ENCODE measurements at places on chromosomes 12 and 14.
A peak's percentile ranks its signal among the peaks of the same experiment; 100 is the strongest.

DNA sequence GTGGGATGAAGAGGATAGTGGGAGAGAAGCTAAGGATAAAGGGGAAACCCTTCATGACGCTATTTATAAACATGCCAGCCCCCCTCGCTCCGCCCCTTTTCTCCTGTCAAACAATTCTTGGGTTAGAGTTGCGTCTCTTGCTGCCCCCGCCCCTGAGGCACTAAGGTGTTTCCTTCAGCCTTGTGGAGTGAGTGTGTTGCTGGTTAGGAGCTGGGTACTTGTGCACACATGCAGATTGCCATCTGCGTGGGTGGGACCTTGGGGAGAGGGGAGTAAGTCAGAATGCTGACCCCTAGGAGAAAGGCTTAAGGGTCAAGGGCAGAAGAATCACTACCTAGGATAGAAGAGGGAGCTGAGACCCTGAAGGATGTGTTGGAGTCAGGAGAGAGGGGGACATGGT, 5.4 kb downstream of the FOXJ2 start:
- no peaks in the 10 kb centered on the region for H3K27me3 ChIP-seq
- peaks cover 69% of the 10 kb centered on the region for H3K4me1 ChIP-seq
- H3K4me3 ChIP-seq: peak overlapping the region; percentile 61

GRCh38 chr12:123097561-123098084, 53.3 kb downstream of the PITPNM2 start:
- no peak overlapping the region for H3K4me3 ChIP-seq
- H3K36me3 ChIP-seq: no peaks in the 10 kb centered on the region
- H3K4me1 ChIP-seq: peaks cover 30% of the 10 kb centered on the region
- no peak overlapping the region for H3K27ac ChIP-seq
- no peak for DNase-seq
- no peaks in the 10 kb centered on the region for H3K27me3 ChIP-seq

GRCh38 chr12:56221232-56221756, 428 bp downstream of the RNF41 start:
- H3K27ac ChIP-seq: peak overlapping the region; percentile 100
- no peaks in the 10 kb centered on the region for H3K36me3 ChIP-seq
- no peaks in the 10 kb centered on the region for H3K27me3 ChIP-seq
- H3K4me3 ChIP-seq: peak overlapping the region; percentile 97

DNA sequence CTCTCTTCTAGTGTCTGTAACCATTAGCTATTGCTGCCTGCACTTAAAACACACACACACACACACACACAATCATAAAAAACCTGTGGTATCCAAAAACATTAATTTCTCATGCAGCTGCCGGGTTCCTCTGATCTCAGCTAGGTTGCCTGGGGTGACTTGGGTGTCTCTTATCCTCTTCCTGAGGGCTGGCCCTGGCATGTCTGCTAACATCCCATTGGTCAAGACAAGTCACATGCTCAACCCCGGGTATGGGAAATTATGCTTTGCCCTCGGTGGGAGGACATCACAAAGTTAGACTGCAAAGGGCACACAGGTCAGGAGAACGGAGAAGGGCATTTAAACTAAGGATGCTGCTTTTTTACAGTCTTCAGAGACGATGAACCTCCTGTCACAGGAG, 55.7 kb downstream of the TRPV4 start:
- H3K27ac ChIP-seq: peak overlapping the region; percentile 62
- DNase-seq: peak; percentile 50
- peak overlapping the region; percentile 20 for H3K4me3 ChIP-seq

DNA sequence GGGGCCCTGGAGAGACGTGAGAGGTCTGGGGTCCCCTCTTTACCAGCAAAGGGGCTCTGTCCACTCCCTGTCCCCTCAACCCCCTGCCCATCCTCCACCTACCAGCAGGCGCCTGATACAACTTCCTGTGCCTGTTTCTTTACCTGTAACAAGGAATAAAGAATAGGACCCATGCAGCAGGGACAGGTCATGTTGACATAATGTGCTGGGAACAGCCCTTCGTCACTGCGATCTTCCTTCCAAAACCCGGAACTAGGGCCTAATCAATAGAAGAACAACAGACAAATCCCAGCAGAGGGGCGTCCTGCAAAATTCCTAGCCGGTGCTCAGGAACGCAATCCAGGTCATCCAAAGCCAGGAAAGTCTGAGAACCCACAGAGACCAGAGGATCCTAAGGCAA, 32.1 kb downstream of the SCARB1 start:
- no peak for DNase-seq
- no peak overlapping the region for H3K27ac ChIP-seq
- H3K27me3 ChIP-seq: no peaks in the 10 kb centered on the region
- H3K4me1 ChIP-seq: peaks cover 7% of the 10 kb centered on the region
- H3K4me3 ChIP-seq: no peak overlapping the region

GRCh38 chr12:42854208-42854607, 264.7 kb upstream of the PRICKLE1 start:
- no peak overlapping the region for H3K4me3 ChIP-seq
- H3K4me1 ChIP-seq: no peaks in the 10 kb centered on the region
- H3K27ac ChIP-seq: no peak overlapping the region
- no peaks in the 10 kb centered on the region for H3K36me3 ChIP-seq
- peaks cover 5% of the 10 kb centered on the region for H3K27me3 ChIP-seq

GRCh38 chr14:24665440-24665991, 31.5 kb upstream of the GZMB start:
- no peak overlapping the region for H3K4me3 ChIP-seq
- H3K36me3 ChIP-seq: peaks cover 4% of the 10 kb centered on the region
- H3K27ac ChIP-seq: no peak overlapping the region
- no peak for DNase-seq

GRCh38 chr14:101008631-101009336, 105.3 kb upstream of the RTL1 start:
- peaks cover 31% of the 10 kb centered on the region for H3K27me3 ChIP-seq
- DNase-seq: no peak
- H3K4me3 ChIP-seq: no peak overlapping the region
- peaks cover 12% of the 10 kb centered on the region for H3K36me3 ChIP-seq
- no peaks in the 10 kb centered on the region for H3K4me1 ChIP-seq

DNA sequence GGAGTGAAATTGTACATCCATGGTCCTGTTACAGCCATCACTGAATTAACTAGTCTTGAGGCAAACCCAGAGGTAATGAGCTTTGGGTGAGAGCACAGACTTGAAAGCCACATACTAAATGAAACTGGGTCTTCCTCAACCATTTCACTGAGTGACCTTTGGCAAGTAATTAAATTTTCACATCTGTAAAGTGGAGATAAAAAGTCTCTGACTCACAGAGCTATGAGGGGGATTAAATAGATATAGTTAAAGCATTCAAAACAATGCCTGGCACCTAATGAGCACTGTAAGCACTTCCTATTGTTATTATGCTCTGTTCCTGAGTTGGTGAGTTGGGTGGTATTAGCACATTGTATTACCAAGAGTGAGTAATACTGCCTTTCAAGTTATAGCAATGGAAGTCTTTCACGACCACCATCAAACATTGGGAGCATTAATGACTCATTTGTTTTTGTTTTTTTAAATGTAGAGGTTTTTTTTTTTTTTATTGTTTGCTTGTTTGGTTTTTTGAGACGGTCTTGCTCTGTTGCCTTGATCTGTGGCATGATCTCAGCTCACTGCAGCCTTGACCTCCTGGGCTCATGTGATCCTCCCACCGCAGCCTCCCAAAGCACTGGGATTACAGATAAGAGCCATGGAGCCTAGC, 12.5 kb upstream of the STRN3 start:
- H3K4me3 ChIP-seq: no peak overlapping the region
- no peak for DNase-seq
- no peaks in the 10 kb centered on the region for H3K27me3 ChIP-seq
- H3K36me3 ChIP-seq: no peaks in the 10 kb centered on the region

- peaks cover 14% of the 10 kb centered on the region for H3K27me3 ChIP-seq
- no peak overlapping the region for H3K27ac ChIP-seq
- H3K36me3 ChIP-seq: no peaks in the 10 kb centered on the region
- no peak overlapping the region for H3K4me3 ChIP-seq
Observed at GRCh38 chr14:76123426-76124225, 28.1 kb upstream of the GPATCH2L start.

DNA sequence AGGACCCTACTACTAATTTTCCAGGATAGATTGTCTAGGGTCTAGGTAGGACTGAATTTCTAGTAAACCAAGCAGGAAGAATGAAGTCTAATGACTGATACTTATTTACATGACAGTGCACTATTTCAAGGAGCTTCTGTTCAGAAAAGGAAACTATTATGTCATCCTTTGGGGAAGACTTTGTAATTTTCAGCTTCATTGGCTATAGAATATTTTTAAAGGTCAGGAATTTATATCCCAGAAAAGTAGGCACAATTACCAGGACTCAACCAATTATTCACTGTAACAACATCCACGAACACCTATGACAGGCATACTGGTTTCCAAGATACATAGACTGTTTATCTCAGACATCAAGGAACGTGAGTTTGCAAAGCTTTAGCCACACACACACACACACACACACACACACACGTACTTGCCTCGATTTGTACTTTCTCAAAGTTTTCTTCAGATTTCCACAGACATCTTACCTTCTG, 23.2 kb downstream of the OR6S1 start:
- H3K36me3 ChIP-seq: no peaks in the 10 kb centered on the region
- H3K27me3 ChIP-seq: peaks cover 7% of the 10 kb centered on the region
- no peak overlapping the region for H3K27ac ChIP-seq
- no peak overlapping the region for H3K4me3 ChIP-seq
- DNase-seq: no peak

- H3K27ac ChIP-seq: peak overlapping the region; percentile 43
- H3K27me3 ChIP-seq: no peaks in the 10 kb centered on the region
- no peak overlapping the region for H3K4me3 ChIP-seq
- no peaks in the 10 kb centered on the region for H3K4me1 ChIP-seq
Observed at GRCh38 chr12:53644133-53644532, 18.0 kb upstream of the ATF7 start.

GRCh38 chr14:99605299-99605961, 1.4 kb upstream of the CCDC85C start:
- H3K36me3 ChIP-seq: no peaks in the 10 kb centered on the region
- DNase-seq: peak; percentile 78
- H3K4me1 ChIP-seq: peaks cover 23% of the 10 kb centered on the region

GRCh38 chr12:72995616-72996015, 723.4 kb downstream of the TRHDE start:
- no peaks in the 10 kb centered on the region for H3K36me3 ChIP-seq
- no peak for DNase-seq
- H3K27ac ChIP-seq: no peak overlapping the region
- no peaks in the 10 kb centered on the region for H3K27me3 ChIP-seq
- no peak overlapping the region for H3K4me3 ChIP-seq

- H3K27ac ChIP-seq: no peak overlapping the region
- H3K4me3 ChIP-seq: no peak overlapping the region
- no peak for DNase-seq
- no peaks in the 10 kb centered on the region for H3K36me3 ChIP-seq
- no peaks in the 10 kb centered on the region for H3K4me1 ChIP-seq
Observed at GRCh38 chr12:127970491-127970890, 296.5 kb upstream of the TMEM132C start.

GRCh38 chr14:33030386-33030785, 91.7 kb downstream of the NPAS3 start:
- H3K4me1 ChIP-seq: no peaks in the 10 kb centered on the region
- DNase-seq: no peak
- H3K36me3 ChIP-seq: no peaks in the 10 kb centered on the region

DNA sequence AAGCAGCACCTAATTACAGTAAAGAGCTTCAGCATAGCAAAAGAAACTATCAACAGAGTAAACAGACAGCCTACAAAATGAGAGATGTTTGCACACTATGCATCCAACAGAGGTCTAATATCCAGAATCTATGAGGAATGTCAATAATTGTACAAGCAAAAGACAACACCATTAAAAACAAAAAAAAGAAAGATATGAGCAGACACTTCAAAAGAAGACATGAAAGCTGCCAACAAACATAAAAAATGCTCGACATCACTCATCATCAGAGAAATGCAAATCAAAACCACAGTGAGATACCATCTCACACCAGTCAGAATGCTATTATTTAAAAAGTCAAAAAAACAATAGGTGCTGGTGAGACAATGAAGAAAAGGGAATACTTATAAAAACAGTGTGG, 273.1 kb downstream of the TMTC2 start:
- no peak for DNase-seq
- H3K27ac ChIP-seq: no peak overlapping the region
- H3K36me3 ChIP-seq: no peaks in the 10 kb centered on the region
- H3K27me3 ChIP-seq: peaks cover 9% of the 10 kb centered on the region

DNA sequence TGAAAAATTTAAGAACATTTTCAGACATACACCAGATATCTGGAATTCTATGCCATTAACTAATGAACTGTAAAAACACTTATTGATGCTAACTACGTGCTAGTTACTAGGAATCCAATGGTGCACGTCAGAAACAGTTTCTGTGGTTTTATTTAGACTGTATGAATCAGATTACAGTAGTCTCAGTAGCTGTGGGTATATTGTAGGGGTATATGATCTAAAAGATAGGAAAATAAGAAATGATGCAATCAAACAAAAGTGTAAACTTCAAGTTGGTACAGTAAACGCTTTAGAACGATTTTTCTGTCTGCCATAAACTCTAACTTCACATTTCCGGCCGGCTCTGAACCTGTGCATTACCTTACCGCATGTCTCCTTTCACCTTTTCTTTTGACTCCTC, 2.3 kb downstream of the ABCC9 start:
- no peak for DNase-seq
- H3K4me1 ChIP-seq: peaks cover 9% of the 10 kb centered on the region
- no peak overlapping the region for H3K27ac ChIP-seq
- H3K36me3 ChIP-seq: peaks cover 12% of the 10 kb centered on the region
- peaks cover 59% of the 10 kb centered on the region for H3K27me3 ChIP-seq
- H3K4me3 ChIP-seq: no peak overlapping the region

- DNase-seq: no peak
- no peaks in the 10 kb centered on the region for H3K36me3 ChIP-seq
- no peak within 1 kb of the TSS for H3K27ac ChIP-seq
- peaks cover 30% of the 10 kb centered on the region for H3K4me1 ChIP-seq
Observed at GRCh38 chr12:6788972-6789924, at the start of gene CD4. Gene CD4 (plus strand): TSS chr12:6789528. CDS start chr12:6800139, 10,611 bp downstream.

GRCh38 chr12:68276402-68276930, 23.1 kb upstream of the IL22 start:
- H3K36me3 ChIP-seq: no peaks in the 10 kb centered on the region
- DNase-seq: no peak
- peaks cover 5% of the 10 kb centered on the region for H3K4me1 ChIP-seq
- H3K27ac ChIP-seq: no peak overlapping the region

- peaks cover 14% of the 10 kb centered on the region for H3K4me1 ChIP-seq
- H3K27me3 ChIP-seq: no peaks in the 10 kb centered on the region
- H3K27ac ChIP-seq: peak overlapping the region; percentile 89
- H3K36me3 ChIP-seq: peaks cover 41% of the 10 kb centered on the region
- DNase-seq: no peak
Observed at GRCh38 chr12:120085920-120086645, 30.5 kb downstream of the RAB35 start.

GRCh38 chr14:59463787-59464485, 1.2 kb downstream of the GPR135 start:
- peak overlapping the region; percentile 87 for H3K4me3 ChIP-seq
- no peak for DNase-seq
- H3K27me3 ChIP-seq: peaks cover 7% of the 10 kb centered on the region
- no peaks in the 10 kb centered on the region for H3K36me3 ChIP-seq

Measured in naive thymus-derived CD8-positive, alpha-beta T cell (primary cell).